ENCODE measurements at places on chromosomes 3 and 15.

DNA sequence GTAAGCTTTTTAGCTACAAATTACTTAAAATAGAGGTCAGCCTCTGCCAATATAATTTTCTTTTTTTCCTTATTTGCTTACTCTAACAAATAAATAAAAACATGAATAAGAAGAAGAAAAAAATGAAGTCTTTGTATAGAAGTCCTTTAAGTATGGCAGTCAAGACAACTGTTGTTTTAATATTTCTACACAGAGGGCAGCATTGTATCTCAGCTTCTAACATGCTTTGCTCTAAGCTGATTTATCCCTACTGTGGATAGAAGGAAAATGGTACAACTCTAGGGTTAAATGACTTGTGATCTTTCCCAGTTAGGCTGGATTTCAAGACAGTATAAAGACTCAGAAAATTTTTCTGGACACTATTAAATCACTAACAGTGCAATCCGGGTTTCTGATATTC lies 104.3 kb upstream of the MEIS2 start:
- DNase-seq, result no peak

- no peak for DNase-seq
These were observed 394.1 kb downstream of the SOX2 start for GRCh38 chr3:182105875-182106274.

- DNase-seq, result no peak
These were observed 138.4 kb upstream of the TBL1XR1 start for GRCh38 chr3:177335728-177336127.

DNA sequence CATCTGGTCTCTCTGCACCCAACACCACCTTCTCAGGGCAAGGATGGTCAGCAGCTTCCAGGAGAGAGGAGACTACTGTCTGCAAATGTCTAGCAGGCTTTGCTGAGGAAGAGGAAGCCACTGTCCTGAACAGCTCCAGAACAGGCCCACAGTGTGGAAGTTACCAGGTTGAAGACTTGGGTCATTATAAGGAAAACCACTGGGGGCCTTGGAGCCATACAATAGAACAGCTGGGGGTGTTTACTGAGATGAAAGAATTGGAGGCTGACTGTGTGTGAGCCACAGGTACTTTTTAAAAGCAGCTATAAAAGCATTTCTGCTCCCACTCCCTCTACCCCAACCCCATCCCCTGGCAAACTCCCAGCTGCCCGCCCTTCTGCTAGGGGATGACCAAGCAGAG lies 24.2 kb downstream of the SRGAP3 start:
- no peak for DNase-seq

- no peak for DNase-seq
These were observed 35.0 kb upstream of the COLQ start for GRCh38 chr3:15556512-15556911.

GRCh38 chr3:51099794-51100535 lies 285.1 kb upstream of the MANF start:
- DNase-seq, result no peak

DNA sequence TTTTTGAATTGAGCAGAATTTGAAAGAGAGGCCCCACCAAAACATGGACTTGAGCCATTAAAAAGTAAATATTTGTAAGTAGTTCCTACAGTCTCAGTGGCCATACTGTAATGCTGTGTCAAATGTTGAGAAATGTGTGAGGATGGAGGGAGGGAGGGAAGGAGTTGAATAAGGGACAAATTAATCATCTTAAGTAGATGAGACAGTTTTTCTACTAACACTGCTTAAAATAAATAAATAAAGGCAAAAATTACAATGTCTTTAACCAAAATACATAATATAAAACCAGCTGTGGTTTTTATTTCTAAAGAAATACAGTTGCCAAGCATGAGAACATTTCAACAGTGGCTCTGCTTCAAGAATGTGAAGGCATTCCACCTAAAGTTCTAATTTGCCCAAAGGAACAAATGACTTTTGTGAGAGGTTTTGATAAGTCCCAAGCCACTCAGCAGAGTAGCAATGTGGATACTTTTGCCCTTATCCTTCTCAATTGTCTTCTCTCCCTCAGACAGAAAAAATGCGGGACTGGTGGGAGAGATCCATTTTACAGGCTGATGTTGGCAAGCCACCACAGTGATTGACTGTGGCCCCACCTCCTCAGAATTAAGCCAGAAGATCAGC lies 427.0 kb upstream of the RARB start:
- DNase-seq, result no peak

DNA sequence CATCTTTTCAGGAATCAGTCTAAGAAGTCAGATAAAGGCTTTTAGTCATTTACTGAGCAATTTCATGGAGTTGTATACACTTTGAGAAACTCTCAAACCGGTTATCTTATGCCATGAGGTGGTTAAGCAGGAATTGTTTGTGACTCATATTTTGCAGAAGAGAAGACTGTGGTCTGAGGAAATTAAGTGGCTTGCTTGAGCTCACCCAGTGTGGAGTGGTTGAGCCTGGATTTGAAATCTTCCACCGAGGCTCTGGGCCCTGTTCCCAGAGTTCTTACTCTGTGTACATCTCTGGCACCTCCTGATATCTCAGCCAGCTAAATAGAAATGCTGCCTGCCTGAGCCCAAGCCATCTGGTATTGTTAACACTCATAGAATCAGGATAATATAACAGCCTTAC lies 37.8 kb upstream of the BCL6 start:
- no peak for DNase-seq

DNA sequence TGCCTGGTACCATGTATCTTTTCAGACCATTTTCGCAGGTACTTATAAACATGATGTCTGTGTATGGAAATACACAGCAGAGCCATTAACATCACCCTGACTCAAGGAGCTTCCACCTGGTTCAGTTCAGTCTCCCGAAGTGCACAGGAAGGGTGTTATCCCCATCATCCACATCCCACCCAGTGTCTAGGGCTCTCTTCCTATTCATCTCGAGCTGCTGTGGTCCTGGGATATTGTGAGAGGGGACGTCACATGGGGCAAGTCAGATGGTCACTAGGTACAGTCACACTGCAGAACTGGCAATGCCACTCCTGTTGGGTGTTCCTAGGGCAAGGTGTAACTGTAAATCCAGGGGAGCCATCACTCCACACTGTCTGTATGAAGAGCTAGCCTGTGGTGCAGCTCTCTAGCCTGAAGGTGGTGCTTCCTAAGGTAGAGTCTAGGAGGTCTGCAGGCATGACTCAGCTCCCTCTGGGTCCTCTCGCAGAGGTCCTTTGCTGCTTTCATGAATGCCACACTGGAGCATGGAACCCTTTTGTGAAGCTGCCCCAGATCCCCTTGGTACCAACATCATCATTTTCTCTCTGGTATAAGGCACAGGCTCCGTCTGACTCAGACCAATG lies 13.9 kb downstream of the ISLR2 start:
- no peak for DNase-seq

GRCh38 chr3:127545711-127546457 lies 44.6 kb downstream of the TPRA1 start:
- DNase-seq, result no peak

GRCh38 chr3:66153481-66154443 lies 67.0 kb upstream of the SLC25A26 start:
- no peak for DNase-seq

- no peak for DNase-seq
These were observed 1.4 kb downstream of the PSMA4 start for GRCh38 chr15:78541744-78542034.

DNA sequence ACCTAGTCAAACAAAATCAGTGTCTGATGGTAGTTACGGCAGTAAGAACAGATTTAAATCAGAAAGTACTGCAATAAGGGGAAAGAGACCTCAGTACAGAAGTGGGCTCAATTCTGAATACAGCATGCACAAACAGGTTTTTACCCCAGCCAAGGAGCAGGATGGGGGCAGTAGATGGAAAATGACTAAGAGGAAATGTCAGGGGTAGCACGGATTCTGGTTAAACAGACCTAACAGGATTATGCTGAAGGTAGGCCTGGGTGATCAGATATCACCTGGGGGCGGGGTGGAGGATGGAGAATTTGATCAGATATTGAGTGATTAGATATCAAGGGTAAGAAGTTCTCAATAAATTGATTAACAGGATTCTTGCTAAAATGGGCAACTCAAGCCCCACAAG lies 19.0 kb downstream of the MESD start:
- no peak for DNase-seq

DNA sequence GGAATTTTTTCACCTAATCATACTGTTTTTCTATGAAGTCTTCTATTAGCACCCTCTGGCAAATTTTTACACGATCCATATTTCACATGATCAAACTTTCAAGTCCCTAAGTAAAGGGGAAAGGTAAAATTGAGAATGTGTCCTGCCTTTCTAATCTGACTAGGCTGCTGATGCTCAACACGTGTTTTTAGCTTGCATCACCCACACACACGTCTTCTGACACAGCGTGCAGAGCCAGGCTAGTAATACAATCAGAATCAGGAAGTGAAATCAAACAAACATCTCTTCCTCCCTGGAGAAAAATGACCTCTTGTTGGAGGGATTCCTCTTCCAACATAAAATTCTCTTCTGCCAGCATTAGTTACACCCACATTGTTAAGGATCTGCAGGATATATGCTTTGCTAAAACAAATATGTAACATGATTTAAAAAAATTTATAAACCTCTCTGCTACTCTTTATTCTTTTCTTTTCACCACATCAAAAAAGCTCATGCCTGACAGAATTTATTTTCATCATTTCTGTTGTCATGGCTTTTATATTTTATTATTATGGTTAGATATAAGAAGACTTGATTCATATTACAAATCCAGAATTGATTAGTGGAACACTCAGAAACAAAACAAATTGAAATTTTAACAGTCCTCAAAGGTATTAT lies 122.4 kb downstream of the RAP2B start:
- DNase-seq, result no peak

GRCh38 chr3:69031635-69032034 lies 18.2 kb upstream of the EOGT start:
- DNase-seq, result no peak

DNA sequence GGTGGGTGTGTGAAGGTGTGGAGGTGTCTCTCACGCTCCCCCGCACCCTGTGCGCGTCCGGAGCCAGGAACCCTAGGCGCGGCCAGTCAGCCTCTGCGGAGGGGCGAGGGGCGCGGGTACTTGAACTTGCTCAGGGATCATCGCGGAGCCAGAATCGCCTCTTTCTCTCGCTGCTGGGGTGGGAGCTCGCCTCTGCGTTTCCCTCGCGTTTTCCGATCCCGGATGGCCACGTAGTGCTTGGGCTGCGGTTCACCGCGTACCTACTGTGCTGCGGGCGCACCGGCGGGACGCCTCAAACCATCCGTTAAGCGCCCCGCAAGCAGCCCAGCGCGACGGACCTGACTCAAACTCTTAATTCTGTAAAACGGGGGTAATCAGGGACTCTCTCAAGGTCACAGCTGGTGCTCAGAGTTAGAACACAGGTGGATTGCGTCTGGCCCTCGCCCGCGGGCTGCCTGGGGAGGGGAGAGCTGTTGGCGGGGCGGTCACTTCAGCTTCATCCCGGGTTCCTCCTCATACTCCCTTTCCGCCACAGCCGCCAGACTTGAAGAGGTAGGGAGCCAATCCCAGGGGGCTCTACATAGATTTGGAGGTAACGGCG lies 686 bp downstream of the MYRIP start:
- DNase-seq, result no peak

DNA sequence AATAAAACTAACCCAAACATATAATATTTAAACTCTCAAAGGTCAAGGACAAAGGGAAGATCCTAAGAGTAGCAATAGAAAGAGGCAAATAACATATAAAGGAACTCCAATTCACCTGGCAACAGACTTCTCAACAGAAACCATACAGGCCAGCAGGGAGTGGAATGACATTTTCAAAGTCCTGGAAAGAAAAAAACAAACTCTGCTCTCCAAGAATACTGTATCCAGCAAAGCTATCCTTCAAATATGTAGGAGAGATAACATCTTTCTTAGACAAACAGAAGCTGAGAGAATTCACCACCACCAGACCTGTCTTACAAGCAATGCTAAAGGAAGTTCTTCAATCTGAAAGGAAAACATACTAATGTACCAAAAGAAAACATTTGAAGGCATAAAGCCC lies 51.5 kb upstream of the TMEM158 start:
- DNase-seq, result no peak

DNA sequence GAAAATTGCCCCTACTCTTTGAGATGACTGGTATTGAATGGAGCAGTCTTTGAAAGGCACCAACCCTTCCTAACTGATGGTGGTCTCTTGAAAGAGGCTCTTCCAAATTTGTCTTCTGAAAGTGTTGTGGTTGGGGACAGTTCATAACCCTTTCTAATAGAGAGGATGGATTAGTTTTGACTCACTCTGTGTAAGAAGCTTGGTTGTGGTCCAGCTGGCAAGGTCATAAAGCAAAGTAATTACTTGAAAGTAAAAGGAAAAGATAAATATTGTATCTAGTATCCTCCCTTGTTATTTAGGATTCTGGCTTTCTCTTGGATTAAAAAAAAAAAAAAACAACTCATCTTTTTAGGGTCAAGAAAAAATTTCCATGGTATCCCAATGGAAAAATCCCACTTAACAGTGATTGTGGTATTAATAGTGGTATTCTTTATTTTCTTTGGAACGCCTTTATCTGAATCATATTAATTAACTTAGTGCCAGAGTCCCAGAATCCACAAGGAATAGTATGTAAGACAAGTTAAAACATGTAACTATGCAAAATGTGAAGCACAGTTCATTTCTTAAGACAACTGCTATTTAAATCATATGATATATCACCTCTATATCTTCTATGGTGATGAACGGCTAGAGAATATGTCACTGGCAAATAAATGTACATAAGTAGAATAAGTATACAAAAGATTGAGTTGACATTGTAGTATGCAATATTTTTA lies 469.3 kb upstream of the CDIN1 start:
- DNase-seq, result no peak

GRCh38 chr3:93855401-93855800 lies 118.3 kb downstream of the PROS1 start:
- DNase-seq, result no peak

- DNase-seq, result no peak
These were observed 590.4 kb downstream of the PDCD6IP start for GRCh38 chr3:34388830-34389229.

DNA sequence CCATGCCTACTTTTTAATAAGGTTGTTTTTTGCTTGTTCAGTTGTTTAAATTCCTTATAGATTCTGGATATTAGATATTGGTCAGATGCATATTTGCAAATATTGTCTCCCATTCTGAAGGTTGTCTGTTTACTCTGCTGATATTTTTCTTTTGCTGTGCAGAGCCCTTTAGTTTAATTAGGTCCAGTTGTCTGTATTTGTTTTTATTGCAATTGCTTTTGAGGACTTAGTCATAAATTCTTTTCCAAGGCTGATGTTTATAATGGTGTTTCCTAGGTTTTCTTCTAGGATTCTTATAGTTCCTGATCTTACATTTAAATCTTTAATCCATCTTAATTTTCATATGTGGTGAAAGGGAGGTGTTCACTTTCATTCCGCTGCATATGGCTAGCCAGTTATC lies 77.4 kb downstream of the PTPRG start:
- DNase-seq, result no peak

GRCh38 chr3:120416868-120417267 lies 33.9 kb downstream of the FSTL1 start:
- DNase-seq, result no peak

Data from esophagus muscularis mucosa (tissue), 4 donors.